ENCODE measurements at places on chromosomes 5 and 9. TPM values are rescaled to one million over a fixed set of nuclear protein-coding genes. Genes with fewer than 3 reads are reported as not detected.

The NME5 gene
- not detected for total RNA-seq

- H3K27me3 ChIP-seq, result no peaks in the 10 kb centered on the region
- no peak for DNase-seq
- peaks cover 5% of the 10 kb centered on the region for H3K4me1 ChIP-seq
- no peak overlapping the region for H3K4me3 ChIP-seq
- no peaks in the 10 kb centered on the region for H3K36me3 ChIP-seq
Observed at GRCh38 chr9:5375790-5376477, 36.3 kb upstream of the RLN1 start.

The ERP44 gene
- 15.4 TPM for total RNA-seq

- H3K4me1 ChIP-seq, result no peaks in the 10 kb centered on the region
- H3K27ac ChIP-seq, result no peak overlapping the region
- no peaks in the 10 kb centered on the region for H3K27me3 ChIP-seq
- no peak overlapping the region for H3K4me3 ChIP-seq
- DNase-seq, result no peak
- no peaks in the 10 kb centered on the region for H3K36me3 ChIP-seq
Observed at GRCh38 chr9:27722866-27723265, 149.6 kb upstream of the C9orf72 start.

DNA sequence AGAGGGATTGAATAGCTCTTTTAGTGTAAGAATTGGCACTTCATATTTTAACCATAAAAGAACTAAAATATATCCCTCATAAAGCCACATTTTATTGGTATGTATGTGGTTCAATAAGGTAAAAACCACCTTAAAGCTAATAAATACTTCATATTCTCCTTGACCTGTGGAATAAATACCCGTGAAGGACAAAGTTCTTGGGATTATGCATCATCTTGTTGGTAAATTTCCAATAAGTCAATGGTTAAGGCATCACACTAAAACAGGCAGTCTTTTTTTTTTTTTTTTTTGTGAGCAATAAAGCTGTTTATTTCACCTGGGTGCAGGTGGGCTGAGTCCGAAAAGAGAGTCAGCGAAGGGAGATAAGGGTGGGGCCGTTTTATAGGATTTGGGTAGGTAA lies 161.9 kb downstream of the SNCAIP start:
- no peaks in the 10 kb centered on the region for H3K4me1 ChIP-seq
- no peak overlapping the region for H3K27ac ChIP-seq
- no peaks in the 10 kb centered on the region for H3K27me3 ChIP-seq
- no peaks in the 10 kb centered on the region for H3K36me3 ChIP-seq
- DNase-seq, result no peak
- no peak overlapping the region for H3K4me3 ChIP-seq

The PNPLA7 gene
- total RNA-seq, result 4.9 TPM

All from natural killer cell (primary cell).